Stimulated activated naive CD8-positive, alpha-beta T cell treated with anti-CD3 and anti-CD28 coated beads, Interleukin-15, Interleukin-2, amounts not matched to agents 100 U/mL and 50 U/mL, for 24 hours (primary cell): ENCODE measurements at places on chromosomes 6 and 20.

DNA sequence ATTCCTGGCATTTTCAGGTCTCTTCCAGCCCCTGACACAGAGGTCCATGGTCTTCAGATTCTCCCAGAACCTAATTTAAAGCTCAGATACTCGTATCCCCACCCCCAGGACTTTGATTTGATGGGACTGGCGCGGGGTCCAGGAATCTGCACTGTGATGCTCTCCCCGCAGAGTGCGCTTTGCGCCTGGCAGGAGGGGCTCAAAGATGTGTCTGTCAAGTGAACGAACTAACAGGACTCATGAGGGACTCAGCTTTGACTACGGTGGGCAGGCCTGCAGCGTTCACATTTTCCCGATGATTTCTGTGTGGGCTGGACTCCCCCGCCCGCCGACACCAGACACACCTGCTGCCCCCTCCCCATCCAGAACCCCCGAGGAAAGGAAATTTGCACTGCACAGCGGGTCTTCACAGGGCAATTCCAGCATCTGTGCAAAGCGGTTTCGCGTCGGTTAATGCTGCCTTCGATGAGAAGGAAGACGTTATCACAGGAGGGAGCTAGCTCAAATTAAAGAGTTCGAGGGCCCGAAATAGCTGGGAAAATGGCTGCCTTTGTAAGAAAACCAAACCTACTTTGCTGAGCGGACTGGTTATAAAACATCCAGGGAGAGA lies 90.2 kb downstream of the ZDHHC14 start:
- DNase-seq = no peak

GRCh38 chr20:33789109-33789857 lies 21.9 kb upstream of the CHMP4B start:
- DNase-seq = no peak

DNA sequence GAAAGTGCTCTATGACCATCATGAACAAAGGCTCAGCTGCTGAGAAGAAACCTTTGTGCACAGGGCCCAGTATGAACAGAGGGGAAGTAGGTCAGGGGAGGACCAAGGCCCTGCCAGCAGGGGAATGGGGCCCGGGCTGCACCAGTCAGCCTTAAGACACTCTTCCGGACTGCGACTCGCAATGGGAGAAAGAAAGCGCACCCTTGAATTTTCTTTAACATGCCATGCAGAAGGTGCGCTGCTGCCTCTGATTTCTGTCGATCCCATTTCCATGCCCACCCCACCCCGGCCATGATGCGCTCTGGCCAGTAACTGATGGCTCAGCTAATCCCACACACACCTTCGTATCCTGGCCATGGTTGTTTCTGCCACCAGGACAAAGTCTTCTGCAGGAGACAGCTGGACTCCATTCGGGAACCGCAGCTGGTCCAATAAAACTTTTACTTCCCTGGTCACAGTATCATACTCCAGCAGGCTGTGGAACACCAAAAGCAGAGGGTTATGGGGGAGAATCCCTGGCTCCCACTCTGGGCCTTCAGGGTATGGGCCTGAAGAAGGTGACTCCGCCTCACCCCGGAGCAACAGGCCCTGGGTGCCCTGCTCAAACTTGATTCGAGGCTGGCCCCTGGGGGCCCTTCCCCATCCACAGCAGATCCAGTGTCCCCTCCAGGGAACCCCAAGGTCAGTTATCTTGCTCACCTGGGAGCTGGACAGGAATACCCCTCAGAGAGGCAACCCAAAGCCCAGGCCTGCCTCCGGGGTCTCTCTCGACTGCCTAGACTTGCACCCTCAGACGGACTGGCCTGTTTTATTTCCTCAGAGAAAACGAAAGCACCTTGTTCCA lies 20.3 kb downstream of the CST7 start:
- DNase-seq = no peak

GRCh38 chr6:133079901-133080300 lies 161.3 kb upstream of the EYA4 start:
- DNase-seq = no peak

DNA sequence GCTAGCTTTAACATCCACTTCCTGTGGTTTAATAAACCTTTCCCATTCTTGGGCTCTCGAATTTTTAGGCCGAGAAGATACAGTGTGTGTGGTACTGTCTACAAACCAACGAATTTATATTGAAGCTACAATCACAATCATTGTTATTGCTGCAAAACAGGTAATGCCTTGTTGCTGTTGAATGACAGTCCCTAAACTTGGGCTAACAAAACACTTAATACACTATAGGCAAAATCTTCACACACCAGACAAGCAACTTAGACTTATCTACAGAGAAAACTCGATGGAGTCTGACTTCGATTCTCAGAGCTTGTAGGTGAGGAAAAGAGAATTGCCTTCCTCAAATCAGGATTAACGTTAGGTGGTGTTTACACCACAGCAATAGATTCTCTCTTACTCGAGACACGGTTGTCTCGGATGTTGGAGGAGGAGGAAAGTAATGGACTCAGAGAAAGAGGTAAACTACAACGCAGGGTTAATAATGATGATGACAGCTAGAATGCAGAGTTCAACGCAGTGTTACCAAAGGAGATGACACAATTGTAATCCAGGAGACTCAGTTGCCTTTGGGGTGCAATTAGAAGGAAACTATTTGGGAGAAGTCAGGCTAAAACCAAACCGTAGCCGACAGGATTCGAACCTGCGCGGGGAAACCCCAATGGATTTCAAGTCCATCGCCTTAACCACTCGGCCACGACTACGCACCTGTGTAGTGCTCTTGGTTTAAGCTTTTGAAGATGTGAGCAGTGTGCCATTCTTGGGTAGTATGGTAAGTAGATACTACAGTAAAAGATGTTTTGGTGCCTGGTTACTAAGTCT lies 32.5 kb upstream of the ZNF184 start:
- DNase-seq = peak; percentile 66

- DNase-seq = no peak
Measured at GRCh38 chr20:46004187-46004586, 4.5 kb upstream of the MMP9 start.

- DNase-seq = no peak
Measured at GRCh38 chr20:61841966-61842365, 223.7 kb downstream of the TAF4 start.

GRCh38 chr6:31358302-31358701 lies 1.3 kb upstream of the HLA-B start:
- no peak for DNase-seq

GRCh38 chr6:19562468-19562867 lies 274.7 kb upstream of the ID4 start:
- no peak for DNase-seq

- DNase-seq = no peak
Measured at GRCh38 chr20:63745961-63746731, 6.6 kb downstream of the SLC2A4RG start.

GRCh38 chr20:2559651-2560050 lies 23.3 kb downstream of the TMC2 start:
- DNase-seq = no peak

DNA sequence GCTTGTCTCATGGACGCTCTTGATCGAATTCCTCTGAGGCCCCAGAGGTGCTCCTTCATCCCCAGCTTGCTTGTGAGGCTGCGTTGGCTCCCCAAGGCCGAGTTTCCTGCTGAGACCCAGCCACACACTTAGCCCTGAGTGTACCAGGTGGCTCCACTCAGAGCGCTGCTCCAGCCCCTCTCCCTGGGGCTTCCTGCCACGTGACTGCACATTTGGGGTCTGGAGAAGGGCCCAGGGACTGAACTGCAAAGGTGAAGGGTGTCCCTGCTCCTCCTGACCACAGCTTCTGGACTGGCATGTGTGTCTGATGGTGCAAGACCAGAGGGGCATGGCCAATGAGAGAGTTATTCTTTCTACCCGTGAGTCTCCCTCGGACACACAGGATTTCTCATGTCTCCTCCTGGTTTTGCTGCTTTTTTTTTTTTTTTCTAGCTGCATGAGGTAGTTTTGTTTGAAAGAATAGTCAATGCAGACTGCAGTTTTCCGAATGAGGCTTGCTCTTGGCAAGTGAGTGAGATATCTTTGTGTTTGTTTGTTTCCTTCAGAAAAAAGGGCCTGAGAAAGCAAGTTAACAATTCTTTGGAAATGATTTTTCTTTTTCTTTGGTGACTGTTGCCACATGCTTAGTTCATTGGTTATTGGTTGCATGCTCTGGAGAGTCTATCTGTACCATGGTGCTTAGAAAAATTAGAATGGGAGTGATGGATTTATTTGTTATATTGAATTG lies 3.1 kb upstream of the ZNF831 start:
- DNase-seq = no peak

GRCh38 chr6:45483501-45483900 lies 105.8 kb upstream of the SUPT3H start:
- no peak for DNase-seq

GRCh38 chr20:43955062-43955749 lies 40.6 kb downstream of the TOX2 start:
- DNase-seq = peak; percentile 49

DNA sequence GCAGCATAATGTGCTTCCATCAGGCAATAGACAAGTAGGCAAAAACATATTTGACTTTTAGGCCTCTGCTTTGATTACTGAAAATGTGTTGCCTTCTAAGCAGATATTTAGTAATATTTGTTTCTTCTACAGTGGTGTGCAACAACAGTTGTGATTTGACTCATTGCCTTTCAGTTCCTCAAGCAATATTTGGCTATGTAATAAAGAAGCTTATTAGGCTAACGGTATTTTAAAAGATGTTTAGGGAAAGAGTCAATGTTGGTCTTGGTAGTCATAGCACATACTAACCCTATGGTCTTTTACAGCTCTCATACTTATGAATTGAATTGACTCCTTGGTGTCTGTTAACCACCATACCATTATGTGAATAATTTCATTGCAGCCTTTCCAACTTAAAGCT lies 124.1 kb downstream of the GRIK2 start:
- DNase-seq = no peak

DNA sequence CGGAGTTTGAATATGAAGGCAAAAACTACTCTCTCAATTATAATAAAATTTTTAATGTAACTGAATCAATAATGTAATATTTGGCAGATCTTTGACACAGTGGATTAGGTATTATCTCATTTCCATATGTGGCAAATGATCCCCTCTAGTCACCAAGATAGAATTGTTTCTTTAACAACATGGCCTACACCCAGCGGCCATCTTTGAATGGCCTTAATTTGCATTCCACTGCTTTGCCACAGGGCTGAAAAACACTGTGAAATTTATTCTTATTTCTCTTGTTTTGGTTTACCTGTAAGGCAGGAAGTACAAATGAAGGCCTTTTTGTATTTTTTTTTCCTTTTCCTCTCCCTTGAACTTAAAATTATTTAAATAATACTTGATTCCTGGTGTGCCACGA lies 162.6 kb upstream of the SCGN start:
- no peak for DNase-seq
